ENCODE measurements at places on chromosomes 12 and 14.

GRCh38 chr14:50719911-50720759 lies 52.0 kb upstream of the SAV1 start:
- no peak overlapping the region for H3K27ac ChIP-seq
- H3K4me1 ChIP-seq = no peaks in the 10 kb centered on the region
- H3K27me3 ChIP-seq = no peaks in the 10 kb centered on the region

DNA sequence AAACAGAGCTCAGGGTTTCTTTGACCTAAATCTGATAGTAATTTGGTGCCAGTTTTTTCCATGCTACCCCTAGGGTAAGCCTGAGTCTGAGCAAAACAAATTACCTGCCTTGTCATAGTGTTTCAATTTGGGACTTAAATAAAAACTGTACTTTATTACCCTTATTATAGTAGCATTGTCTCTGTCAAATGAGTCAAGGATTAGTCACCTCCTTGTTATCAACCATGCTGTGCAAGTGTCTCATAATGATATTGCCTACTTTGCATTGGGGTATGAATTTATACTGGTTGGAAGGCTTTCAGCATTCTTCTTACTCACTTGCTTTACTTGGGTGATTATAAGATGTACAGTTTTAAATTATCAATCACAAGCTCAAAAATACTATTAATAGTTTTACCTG lies 380.0 kb downstream of the LRFN5 start:
- no peaks in the 10 kb centered on the region for H3K36me3 ChIP-seq
- no peaks in the 10 kb centered on the region for H3K27me3 ChIP-seq
- no peaks in the 10 kb centered on the region for H3K4me1 ChIP-seq
- DNase-seq = no peak
- H3K4me3 ChIP-seq = no peak overlapping the region

GRCh38 chr12:67067453-67068203 lies 201.5 kb upstream of the CAND1 start:
- DNase-seq = no peak
- no peaks in the 10 kb centered on the region for H3K27me3 ChIP-seq
- H3K4me3 ChIP-seq = no peak overlapping the region
- no peaks in the 10 kb centered on the region for H3K36me3 ChIP-seq
- no peak overlapping the region for H3K27ac ChIP-seq

DNA sequence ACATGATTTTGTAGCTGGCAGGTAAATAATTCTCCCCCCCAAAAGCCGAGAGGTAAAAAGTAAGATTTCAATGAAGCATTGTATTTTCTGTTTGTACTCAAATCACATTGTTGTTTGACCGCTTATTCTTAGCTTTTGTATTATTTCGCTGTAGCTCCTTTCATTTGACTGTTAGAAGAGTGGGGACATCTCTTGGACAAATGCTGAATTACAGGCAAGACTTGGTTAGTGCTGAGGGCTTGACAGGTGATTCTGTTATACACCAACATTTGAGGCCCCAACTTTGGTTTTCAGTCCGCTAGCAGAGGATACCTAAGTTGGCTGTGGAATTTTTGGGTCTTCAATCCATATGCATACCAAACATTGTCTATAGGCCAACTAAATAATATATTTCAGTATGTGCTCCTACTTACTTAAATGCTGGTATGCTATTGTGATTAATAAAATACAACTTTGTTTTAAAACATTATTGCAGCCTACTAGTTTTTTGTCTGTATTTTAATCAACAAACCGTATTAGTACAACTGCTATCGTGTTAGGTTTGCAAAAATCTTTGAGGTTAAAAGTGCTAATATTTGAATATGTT lies 102.2 kb downstream of the ERC1 start:
- H3K27me3 ChIP-seq = no peaks in the 10 kb centered on the region
- no peaks in the 10 kb centered on the region for H3K4me1 ChIP-seq
- no peak for DNase-seq
- no peaks in the 10 kb centered on the region for H3K36me3 ChIP-seq

- no peak overlapping the region for H3K4me3 ChIP-seq
- peaks cover 18% of the 10 kb centered on the region for H3K4me1 ChIP-seq
- H3K27me3 ChIP-seq = no peaks in the 10 kb centered on the region
- no peaks in the 10 kb centered on the region for H3K36me3 ChIP-seq
Observed at GRCh38 chr12:116184763-116185162, 92.7 kb downstream of the MED13L start.

DNA sequence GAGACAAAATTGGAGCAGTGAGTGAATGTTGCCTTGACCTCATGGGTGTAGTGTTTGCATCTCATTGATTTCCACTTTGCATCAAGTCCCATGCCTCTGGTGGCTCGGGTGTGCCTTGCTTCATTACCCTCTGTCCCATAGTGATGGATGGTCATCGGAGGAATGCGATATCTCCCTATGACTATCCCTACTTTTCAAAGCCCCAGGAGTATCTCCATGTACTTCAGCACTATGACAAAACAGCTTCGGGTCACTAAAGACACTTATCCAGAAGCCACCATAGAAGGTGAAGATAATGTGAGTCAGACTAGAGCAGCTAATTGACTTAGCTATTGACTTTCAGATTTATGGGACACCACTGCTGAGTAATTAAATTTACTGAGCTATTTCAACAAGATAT lies 355.1 kb upstream of the CCDC196 start:
- no peak overlapping the region for H3K4me3 ChIP-seq
- no peaks in the 10 kb centered on the region for H3K27me3 ChIP-seq

DNA sequence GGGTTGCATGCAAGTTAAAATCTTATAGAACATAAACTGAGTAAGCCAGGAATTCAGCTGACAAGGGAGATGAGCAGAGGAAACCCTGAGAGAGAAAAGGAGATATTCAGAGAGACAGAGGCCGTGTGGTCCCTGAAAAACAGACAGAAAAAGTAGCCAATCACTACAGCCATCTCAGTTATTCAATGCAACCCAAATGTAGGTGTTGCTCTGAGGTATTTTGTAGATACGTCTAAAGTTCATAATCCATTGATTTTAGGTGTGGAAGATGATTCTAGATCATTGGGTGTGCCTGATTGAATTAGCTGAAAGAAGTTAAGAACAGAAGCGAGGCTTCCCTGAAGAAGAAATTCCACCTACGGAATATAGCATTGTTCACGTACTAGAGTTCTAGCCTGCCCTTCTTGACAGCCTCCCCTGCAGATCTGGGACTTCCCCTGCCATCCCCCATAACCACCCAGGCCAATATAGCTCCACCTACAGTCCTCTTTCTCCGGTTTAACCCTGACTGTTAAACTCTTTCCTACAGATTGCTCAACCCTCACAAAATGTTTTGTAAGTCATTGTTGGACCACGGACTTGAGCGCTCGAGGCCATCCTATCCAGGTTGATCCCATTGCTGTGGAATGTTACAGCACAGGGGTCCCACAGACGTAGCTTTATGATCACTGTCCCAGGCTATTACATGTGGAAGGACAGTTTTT lies 21.7 kb downstream of the AICDA start:
- no peaks in the 10 kb centered on the region for H3K27me3 ChIP-seq
- H3K4me1 ChIP-seq = no peaks in the 10 kb centered on the region
- no peak overlapping the region for H3K27ac ChIP-seq
- H3K4me3 ChIP-seq = no peak overlapping the region
- peak; percentile 38 for DNase-seq
- H3K36me3 ChIP-seq = no peaks in the 10 kb centered on the region

DNA sequence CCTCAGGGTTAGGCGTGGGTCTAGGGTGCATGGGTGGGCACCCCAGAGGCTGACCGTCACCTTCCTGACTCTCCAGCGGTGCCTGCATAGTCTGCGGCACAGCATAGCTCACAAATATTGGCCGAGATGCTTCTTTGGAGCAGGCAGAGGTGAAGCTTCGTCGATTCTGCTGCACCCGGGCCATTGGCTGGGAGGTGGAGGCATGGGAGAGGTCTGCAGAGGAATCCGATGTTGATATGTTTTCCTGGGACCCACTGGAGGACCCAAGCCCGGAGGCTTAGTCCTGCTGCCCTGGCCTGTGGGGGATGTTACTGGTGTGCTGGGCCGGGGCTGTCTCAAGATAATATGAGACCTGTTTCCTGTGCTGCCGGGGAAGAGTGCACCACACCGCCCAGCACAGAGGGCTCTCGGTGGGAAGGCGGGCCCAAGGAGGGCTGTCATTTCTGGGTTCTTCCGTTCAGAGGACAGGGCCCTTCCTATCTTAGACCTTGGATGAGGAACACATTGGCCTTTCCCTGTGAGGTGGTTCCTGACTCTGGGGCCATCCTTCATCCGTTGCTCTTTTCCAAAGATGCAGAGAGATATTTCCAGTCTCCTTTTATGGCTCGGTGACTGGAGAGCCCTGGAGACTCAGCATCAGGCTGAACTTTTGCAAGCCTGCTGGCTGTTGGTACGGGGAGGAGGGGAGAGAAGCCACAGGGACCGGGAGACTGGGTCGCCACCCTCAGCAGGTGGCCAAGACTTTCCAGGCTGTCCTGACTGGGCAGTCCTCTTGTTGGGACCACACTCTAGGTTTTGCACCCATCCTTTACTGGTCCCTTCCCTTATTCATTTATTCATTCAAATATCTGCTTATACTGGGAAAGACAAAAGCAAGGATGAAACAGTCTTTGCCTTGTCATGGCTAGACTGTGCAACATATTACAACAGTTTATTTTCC lies 143.5 kb downstream of the TSPAN9 start:
- H3K4me1 ChIP-seq = peaks cover 5% of the 10 kb centered on the region
- no peaks in the 10 kb centered on the region for H3K27me3 ChIP-seq
- H3K27ac ChIP-seq = no peak overlapping the region
- no peak overlapping the region for H3K4me3 ChIP-seq
- no peak for DNase-seq

- no peak for DNase-seq
- H3K27ac ChIP-seq = no peak overlapping the region
- no peaks in the 10 kb centered on the region for H3K27me3 ChIP-seq
- no peak overlapping the region for H3K4me3 ChIP-seq
Observed at GRCh38 chr14:100857923-100858837, 32.3 kb downstream of the MEG3 start.

DNA sequence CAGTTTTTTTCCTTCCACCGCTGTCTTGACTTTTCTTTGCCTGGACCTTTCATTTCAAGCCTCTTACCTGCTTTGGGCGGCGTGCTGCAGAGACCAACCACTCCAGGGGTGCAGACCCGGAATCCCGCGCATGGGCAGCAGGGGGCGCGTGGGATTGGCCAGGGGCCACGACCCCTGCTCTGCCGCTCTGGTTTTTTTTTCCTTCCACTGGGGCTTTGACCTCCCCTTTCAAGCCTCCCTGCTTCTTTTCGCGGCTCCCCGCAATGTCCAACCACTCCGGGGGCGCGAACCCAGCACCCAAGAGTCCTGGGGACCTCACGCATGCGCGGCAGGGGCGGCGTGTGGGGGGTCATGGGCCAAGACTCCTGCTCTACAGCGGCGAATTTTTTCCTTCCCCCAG lies 325.1 kb downstream of the ALG10 start:
- H3K4me1 ChIP-seq = peaks cover 2% of the 10 kb centered on the region
- no peak for DNase-seq
- H3K4me3 ChIP-seq = no peak overlapping the region

GRCh38 chr14:35861204-35861868 lies 35.2 kb downstream of the BRMS1L start:
- H3K4me1 ChIP-seq = no peaks in the 10 kb centered on the region
- H3K36me3 ChIP-seq = peaks cover 13% of the 10 kb centered on the region
- DNase-seq = no peak
- no peaks in the 10 kb centered on the region for H3K27me3 ChIP-seq

- no peak overlapping the region for H3K4me3 ChIP-seq
- no peak for DNase-seq
- no peaks in the 10 kb centered on the region for H3K27me3 ChIP-seq
- no peak overlapping the region for H3K27ac ChIP-seq
- no peaks in the 10 kb centered on the region for H3K36me3 ChIP-seq
- no peaks in the 10 kb centered on the region for H3K4me1 ChIP-seq
Observed at GRCh38 chr12:84696908-84697540, 215.6 kb downstream of the SLC6A15 start.

- H3K27ac ChIP-seq = no peak overlapping the region
- no peaks in the 10 kb centered on the region for H3K27me3 ChIP-seq
- DNase-seq = no peak
- H3K36me3 ChIP-seq = peaks cover 6% of the 10 kb centered on the region
Observed at GRCh38 chr12:116928504-116928903, 17.8 kb downstream of the FBXW8 start.

DNA sequence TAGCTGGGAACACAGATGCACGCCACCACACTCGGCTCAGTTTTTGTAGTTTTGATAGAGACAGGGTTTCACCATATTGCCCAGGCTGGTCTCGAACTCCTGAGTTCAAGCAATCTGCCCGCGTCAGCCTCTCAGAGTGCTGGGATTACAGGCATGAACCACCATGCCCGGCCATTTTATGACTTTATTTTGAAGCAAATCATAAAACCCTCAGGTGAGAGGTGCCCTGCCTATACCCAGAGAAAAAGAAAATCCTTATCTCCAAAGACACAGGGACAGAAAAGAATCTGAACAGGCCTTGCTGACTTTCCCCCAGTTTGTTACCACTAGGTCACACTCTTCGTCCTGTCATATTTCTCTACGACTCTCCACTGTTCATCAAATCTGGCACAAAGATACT lies 48.8 kb downstream of the DAO start:
- H3K4me3 ChIP-seq = no peak overlapping the region
- no peaks in the 10 kb centered on the region for H3K36me3 ChIP-seq
- no peaks in the 10 kb centered on the region for H3K27me3 ChIP-seq
- no peaks in the 10 kb centered on the region for H3K4me1 ChIP-seq
- no peak overlapping the region for H3K27ac ChIP-seq

GRCh38 chr12:29164477-29165393 lies 15.7 kb downstream of the FAR2 start:
- H3K27ac ChIP-seq = no peak overlapping the region
- H3K36me3 ChIP-seq = no peaks in the 10 kb centered on the region
- H3K4me3 ChIP-seq = no peak overlapping the region
- H3K4me1 ChIP-seq = no peaks in the 10 kb centered on the region

GRCh38 chr12:52228931-52229330 lies 4.1 kb upstream of the KRT7 start:
- no peak overlapping the region for H3K27ac ChIP-seq
- H3K36me3 ChIP-seq = no peaks in the 10 kb centered on the region

Measured in liver (tissue), 10 donors.